AG09319 (cell line): ENCODE measurements at places on chromosomes 12 and 14.
A peak's percentile ranks its signal among the peaks of the same experiment; 100 is the strongest.

DNA sequence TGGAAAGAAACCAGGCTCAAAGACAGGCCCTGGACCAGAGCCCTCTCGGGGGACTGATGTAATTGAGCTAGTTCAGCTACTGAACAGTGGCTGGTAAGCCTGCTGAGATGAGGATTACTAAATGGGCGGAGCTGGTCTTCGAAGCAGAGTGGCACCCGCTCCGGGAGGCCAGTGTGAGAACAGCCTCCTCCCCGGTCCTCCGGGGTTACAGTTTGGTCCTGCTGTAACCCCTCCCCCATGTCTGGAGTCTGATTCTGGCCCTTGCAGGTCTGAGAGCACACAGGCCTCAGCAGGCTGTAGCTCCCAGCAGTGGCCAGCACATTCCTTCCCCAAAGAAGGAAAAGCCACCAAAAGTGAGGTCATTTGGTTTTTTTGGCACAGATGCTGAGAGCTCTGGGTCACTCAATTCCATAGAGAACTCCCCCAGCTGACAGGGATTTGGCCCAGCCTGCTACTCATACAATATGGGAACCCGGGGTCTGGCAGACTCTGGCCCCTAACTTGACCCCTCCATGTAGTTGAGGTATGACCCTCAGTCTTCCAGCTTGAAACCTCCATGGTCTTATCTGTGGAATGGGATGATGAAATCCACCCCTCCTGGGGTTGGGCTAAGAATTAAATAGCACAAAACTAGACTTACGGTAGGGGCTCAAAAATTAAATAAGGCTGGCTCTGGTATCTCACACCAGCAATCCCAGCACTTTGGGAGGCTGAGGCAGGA is 39.0 kb downstream of the ACTN1 start:
- DNase-seq = peak; percentile 52

GRCh38 chr14:74965486-74966153 is 10.2 kb upstream of the PGF start:
- DNase-seq = no peak

DNA sequence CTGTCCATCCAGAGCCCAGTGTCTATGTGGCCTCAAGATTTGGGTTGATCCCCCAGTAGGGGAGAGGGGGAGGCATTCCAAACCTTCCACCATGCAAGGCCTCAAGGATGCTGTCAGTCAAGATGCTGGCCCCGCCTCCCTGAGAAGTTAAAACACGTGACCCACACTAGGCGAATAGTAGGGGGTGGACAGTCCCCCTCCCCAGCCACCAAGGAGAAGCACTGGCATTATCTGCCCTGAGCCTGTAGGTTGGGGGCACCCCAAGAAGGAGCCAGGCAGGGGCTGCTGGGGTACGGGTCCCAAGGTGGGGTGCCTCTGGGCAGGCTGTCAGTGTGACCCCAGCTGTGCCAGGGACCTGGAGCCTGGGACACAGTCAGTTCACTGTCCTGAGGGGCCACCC is 2.3 kb downstream of the SLC25A29 start:
- DNase-seq = no peak

DNA sequence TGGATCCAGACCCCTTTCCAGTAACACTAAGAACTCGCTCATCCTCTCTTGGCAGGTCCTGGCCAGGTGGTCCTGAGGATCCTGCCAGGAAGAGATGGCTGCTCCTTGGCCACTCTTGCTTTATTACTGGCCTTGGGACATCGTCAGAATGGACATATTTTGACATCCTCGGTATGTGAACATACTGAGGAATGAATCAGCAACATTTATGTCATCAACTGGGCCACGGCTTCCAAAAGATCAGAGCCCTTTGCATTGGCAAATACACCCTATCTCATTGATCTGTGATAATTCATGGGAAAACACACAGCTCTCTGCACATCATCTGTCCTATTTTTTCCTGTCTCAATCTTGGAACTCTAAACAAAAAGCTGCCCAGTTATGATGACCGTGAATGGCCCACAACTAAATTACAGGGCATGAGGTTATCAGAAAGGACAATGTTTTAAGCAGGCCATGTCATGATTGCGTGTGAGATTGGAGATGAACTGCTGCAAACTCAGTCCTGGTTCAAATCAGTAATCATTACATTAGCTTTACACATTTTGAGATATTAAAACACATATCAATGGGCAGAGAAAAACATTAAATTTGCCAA is 1325.8 kb downstream of the AACS start:
- DNase-seq = no peak

DNA sequence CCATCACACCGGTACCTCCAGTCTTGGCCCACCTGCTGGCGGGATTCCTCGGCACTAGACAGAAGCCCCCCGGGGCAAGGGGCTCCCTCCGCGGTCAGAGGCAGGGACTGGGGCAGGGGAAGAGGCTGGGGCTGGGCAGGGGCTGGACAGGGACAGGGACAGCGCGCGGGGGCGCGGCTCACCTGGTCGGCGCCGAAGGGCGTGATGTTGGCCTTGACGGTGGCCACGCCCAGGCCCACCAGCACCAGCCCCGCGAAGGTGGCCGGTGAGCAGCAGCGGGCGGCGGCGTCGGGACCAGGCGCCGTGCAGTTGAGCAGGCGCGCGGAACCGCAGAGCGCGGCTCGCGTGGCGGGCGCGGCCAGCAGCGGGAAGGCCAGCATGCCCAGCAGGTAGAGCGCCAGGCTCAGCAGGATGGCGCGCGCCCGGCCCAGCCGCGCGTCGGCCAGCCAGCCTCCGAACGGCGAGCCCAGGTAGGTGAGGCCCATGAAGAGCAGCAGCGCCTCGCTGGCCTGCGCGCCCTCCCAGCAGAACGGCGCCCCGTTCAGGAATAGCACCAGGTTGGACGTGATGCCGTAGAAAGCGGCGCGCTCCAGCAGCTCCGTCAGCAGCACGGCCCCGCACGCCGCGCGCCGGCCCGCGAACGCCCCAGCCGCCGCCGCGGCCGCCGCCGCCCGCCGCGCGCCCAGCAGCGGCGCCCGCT is 392 bp downstream of the SLC15A4 start:
- DNase-seq = no peak
